ENCODE measurements at places on chromosomes 3 and 15.

- no peak for DNase-seq
Measured at GRCh38 chr3:109413049-109413448, 75.7 kb upstream of the DPPA4 start.

DNA sequence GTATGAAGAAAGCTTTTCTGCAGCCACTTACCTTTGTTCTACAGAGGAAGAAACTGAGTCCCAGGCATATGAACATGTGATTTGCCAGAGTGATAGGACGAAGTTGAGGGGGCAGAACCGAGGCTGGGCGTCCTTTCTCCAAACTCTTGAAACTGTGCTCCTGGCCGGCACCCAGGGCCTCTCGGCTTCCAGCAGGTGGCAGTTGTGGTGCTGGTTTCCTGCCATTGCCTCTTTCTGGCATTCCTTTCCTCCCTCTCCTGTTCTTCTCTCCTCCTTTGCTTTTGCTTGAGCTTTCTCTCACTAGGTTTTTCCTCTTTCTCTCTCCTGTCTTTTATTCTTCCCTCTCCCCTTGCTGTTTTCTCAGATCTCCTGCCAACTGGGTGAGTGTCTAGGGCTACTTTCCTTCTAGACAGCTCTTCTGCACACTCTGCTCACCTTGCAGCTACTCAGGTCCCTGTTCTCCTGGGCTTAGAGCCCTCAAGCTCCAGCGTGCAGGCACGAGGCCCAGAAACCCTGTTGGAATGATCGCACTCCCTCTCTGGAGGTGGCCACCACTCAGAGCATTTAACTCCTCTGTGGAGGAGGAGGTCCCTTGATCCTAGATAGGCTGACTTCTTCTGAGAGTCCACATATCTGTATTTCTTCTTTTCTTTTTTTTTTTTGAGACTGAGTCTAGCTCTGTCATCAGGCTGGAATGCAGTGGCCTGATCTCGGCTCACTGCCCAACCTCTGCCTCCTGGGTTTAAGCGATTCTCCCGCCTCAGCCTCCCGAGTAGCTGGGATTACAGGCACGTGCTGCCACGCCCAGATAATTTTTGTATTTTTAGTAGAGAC lies 26.2 kb downstream of the TRAK1 start:
- DNase-seq: no peak

DNA sequence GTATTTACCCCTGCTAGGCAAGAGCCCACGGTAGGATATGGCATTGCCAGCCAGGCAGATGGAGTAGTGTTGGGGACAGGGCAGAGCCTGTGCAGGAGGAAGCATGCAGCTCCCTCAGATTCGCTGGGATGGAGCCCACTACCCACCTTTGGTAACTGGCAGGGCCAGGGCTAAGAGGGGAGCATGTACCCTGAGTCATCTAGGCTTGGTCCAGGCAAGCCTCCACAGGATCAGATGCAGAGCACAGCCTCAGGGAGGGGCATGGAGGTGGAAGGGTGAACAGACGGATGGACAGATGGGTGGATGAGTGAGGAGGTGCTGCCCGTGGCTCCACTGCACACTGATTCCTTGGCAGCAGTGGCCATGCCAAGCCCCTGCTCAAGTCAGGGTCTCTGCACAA lies 33.0 kb downstream of the IL20RB start:
- no peak for DNase-seq

DNA sequence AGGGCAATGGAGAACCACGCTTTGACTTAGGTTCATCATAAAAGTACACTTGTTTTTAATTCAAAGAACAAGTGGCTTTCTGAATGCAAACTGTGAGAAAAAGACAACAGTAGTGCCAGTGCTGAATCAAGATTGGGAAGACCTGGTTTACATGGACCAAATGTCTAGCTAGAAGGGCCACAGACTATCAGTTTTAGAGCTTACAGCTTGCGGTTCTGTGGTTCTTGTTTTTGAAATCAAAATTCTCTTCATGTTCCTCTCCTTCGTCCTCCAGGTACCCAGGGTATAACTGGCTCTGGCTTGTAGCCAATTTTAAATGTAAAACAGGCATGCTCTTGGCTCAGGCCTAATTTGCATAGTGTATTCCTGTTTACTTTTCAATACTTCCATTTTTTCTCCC lies 124.6 kb downstream of the TGFBR2 start:
- DNase-seq: no peak
